ENCODE measurements at places on chromosomes 16 and 17.

DNA sequence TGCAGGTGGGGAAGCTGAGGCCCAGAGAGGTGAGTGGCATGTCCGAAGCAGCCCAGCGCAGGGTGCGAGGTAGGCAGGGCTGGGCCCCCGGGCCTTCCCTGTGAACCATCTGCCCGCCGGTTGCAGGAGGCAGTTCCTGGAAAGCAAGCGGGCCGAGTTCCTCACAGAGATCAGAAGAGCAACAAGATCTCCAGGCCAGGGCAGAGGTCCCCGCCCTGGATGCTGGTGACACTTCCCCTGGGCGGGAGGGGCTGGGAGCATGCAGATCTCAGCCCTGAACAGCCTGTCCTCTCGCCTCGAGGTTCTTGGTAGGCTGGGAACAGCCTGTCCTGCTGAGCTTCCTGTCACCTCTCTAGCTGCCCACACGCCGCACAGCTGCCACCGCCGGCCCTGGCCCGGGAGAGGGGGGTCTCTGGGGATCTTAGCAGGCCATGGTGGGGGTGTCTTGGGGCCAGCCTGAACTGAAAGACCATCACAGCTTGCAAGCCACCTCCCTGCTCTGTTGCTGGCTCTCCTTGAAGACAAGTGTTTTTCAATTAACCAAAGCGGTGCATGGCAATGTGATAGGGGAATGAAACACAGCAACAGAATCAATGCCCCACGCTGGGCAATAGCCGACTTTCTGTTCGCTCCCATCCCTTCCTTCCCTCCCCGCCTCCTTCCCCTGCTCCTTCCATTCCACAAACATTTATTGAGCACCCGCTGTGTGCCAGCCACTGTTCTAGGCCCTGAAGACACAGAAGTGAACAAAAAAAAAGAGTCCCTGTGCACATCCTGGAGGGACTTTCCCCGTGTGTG is 31.7 kb downstream of the SOCS1 start:
- no peak for DNase-seq

DNA sequence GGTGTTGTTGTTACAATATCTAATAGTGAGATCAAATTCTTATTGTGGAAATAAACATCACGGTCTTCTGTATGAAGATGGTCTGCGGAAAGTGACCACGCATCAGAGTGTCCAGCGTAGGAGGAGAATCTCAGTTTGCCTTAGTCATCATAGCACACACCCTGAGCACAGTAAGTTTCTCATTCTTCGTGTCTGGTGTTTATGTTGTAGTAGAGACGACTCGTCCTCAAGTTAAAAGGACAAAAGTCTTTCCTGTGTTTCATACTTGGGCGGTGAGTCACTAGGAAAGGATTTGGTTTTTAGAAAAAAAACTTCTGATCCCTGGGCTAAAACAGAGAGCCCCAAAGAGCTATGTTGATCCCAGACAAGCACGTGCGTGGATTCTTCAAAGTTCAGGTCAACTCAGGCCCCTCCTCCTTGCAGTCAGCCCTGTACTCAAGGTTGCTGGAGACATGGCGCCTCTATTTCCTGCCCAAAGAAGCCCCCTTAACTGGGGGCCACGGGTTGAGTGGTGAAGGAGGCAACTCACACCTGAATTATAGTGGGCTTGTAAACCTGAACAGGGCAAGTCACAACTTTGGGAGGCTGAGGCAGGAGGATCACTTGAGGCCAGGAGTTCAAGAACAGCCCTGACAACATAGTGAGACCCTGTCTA is 170.4 kb downstream of the ZFHX3 start:
- no peak for DNase-seq

DNA sequence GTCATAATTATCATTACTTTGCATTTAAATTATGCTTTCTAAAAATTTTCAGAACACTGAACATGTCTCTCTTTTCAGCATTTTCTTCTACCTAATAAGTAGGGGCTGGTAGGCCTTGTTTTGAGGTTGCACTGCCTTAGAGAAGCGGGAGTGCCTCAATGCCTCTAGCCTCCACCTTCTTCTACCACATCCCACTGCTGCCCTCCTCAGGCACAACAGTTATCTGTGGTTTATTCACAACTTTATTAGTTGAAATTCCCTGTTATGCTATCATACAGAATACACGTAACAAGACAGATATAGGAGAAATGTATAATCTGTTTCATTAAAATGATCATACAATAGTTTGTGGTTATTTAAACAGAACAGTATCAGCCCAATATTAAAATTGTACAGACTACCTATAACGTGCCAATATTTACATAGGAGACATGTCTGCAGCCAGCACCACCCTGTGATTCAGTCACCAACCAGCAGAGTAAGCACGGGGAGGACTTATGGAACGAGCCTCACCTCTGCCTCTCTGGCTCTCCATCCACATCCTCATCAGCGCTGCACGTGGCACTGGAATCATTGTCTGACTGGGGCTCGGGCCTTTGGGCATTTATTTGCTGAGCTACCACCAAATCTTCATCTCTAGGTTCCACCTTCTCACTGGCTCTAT is 101.2 kb downstream of the TTC19 start:
- no peak for DNase-seq

- DNase-seq, result no peak
Measured at GRCh38 chr17:1787301-1787902, 25.5 kb downstream of the SERPINF1 start.

All from hematopoietic multipotent progenitor cell treated with erythropoietin and hydrocortisone succinate and interleukin-3 and kit ligand, for 17 days (in vitro differentiated cells).